Stomach (tissue), 19 donors: ENCODE measurements at places on chromosomes 1 and 21. TPM values are rescaled to one million over a fixed set of nuclear protein-coding genes. Genes with fewer than 3 reads are reported as not detected.

CD247 gene
- not detected for total RNA-seq

TDRD10 gene
- not detected for total RNA-seq

MROH7 gene
- total RNA-seq, result 3.0 TPM

PLPP3 gene
- 64.7 TPM for total RNA-seq

GRCh38 chr1:230836793-230837192 lies 31.5 kb downstream of the C1orf198 start:
- DNase-seq, result no peak

DNA sequence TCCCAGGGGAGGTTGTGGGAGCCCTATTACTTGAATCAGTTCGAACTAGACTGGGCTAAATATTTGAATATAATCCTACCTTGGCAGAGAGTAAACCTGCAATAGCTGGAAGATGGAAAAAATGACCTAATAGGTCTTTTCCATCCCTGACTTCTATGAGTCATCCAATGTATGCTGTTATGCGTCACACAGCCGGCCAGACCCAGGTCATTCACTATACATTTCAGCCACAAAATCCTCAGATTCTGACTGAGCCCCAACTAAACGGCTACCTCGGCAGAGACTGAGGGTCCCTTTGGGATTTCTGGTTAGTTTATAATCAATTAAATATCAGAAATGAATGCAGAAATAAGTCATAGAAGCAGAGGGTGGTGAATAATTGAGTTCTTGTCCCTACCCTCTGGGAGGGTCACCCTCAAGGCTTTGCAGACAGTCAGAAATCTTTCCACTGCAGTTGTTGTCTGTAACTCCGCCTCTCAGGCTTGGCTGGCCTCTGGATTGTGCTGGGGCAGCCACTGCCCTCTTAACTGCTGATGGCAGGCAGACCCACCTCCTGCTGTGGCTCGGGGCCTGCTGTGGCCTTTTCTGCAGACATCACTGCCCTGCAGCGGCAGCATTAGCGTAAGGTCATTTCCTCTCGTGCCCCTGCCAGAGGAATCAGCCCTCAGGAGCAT lies 240.5 kb downstream of the TGFB2 start:
- DNase-seq, result no peak

DNA sequence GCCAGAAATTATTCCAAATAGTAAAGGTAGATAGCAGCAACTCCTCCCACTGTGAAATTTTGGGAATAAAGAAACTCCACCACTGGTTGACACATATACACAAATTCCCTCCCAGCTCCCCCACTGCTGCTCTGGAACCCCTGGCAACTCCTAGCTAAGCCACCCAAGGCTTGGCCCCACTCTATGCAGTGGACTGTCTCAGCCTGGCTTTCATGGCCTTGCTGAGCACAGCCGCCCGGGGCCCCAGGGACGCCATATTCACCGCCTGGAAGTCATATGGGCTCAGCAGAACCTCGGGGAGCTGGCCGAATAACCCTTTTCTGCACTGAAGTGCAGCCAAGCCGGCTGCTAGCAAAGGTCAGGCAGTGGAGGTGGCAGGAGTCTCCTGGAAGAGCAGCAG lies 15.4 kb upstream of the RBM34 start:
- no peak for DNase-seq

GRCh38 chr1:41444246-41444645 lies 40.2 kb downstream of the EDN2 start:
- DNase-seq, result no peak

GRCh38 chr1:176903474-176903873 lies 261.0 kb downstream of the ASTN1 start:
- no peak for DNase-seq

- DNase-seq, result no peak
Measured at GRCh38 chr1:234205966-234206365, 167.3 kb upstream of the COA6 start.

- DNase-seq, result no peak
Measured at GRCh38 chr1:67682659-67683197, 2.3 kb upstream of the GADD45A start.

GRCh38 chr1:56477164-56478111 lies 101.9 kb downstream of the PLPP3 start:
- DNase-seq, result peak; percentile 52
